ENCODE measurements at places on chromosomes 1 and 21.

GRCh38 chr1:200184196-200184595 is 156.7 kb downstream of the NR5A2 start:
- DNase-seq: no peak

DNA sequence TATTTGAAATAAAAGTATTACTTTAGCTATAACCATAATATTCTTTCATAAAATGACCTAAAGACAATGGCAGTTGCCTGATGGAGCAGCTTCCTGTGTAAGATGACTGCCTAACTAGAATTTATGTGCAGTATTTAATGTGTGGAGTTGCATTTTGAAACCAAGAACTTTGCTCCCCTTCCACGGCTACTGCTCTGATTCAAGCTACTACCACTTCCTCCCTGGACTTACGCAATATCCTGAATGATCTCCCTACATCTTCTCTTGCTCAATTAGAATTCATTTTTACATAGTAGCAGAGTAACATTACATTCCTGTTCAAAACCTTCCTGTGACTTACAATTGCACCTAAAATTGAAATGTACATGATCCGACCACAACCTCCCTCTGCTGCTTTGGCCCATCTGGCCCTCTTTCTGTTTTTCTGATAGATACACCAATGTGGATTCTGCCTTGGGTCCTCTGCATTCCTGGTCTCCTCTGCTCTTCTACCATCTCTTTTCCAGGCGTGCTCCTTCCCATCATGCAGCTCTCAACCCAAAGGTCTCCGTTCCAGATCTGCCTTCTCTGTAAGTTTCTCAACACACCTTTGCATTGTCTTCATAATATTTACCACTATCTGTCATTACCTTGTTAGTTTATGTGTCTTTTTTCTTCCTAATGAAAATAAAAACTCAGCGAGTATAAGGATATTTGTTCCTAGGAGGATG is 47.4 kb upstream of the USP25 start:
- no peak for DNase-seq

GRCh38 chr21:23887725-23888306 is 1719.5 kb downstream of the MRPL39 start:
- peak; percentile 5 for DNase-seq

DNA sequence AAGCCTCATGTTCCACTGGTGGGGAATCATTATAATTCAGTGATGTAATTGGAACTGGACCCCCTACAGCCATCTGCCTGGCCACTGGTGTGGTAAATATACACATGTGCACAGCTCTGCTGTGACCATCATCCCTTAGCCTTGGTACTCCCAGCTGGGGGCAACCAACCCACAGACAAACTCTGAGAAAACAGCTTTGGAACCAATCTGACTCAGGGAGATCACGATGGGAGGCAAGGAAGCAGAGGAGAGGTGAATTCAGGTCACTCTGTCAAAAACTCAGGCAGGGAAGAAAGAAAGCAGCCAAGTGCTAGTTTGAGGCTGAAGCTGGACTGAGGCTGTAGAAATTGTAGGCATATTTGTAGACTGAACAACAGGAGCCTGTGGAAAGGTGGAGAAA is 197.8 kb upstream of the GALNT2 start:
- no peak for DNase-seq

- DNase-seq: no peak
Measured at GRCh38 chr1:107142666-107143065, 1.8 kb downstream of the NTNG1 start.

GRCh38 chr1:41350055-41350378 is 11.2 kb upstream of the FOXO6 start:
- no peak for DNase-seq

DNA sequence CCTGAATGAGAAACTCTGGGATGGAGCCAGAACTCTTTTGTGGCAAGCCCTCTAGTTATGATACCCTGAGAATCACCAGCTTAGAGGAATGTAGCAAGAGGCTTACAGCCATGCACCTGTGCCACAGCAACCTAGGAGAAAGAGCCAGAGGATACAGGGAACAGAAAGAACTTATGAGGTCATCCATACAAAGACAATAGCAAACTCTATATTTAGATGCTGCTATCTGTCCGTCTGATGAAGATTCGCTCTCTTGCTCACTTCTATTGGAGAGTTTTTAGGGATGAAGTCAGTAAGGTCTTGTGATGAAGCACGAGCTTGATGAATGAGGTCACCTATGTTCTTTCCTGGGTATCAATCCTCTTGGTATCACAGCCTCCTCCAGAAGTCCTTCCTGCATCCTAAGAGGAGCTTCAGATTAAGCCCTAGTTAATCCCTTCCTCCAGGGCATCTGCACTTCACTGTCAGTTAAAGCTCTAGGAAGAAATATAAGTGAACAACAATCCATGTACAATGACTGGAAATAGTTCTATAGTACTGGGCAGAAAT is 185.6 kb downstream of the DAB1 start:
- no peak for DNase-seq

- no peak for DNase-seq
Measured at GRCh38 chr1:204495078-204495753, 611 bp upstream of the PIK3C2B start.
